ENCODE measurements at places on chromosomes 3 and 15.

- no peak for DNase-seq
Observed at GRCh38 chr3:126103121-126104027, 19.4 kb upstream of the SLC41A3 start.

DNA sequence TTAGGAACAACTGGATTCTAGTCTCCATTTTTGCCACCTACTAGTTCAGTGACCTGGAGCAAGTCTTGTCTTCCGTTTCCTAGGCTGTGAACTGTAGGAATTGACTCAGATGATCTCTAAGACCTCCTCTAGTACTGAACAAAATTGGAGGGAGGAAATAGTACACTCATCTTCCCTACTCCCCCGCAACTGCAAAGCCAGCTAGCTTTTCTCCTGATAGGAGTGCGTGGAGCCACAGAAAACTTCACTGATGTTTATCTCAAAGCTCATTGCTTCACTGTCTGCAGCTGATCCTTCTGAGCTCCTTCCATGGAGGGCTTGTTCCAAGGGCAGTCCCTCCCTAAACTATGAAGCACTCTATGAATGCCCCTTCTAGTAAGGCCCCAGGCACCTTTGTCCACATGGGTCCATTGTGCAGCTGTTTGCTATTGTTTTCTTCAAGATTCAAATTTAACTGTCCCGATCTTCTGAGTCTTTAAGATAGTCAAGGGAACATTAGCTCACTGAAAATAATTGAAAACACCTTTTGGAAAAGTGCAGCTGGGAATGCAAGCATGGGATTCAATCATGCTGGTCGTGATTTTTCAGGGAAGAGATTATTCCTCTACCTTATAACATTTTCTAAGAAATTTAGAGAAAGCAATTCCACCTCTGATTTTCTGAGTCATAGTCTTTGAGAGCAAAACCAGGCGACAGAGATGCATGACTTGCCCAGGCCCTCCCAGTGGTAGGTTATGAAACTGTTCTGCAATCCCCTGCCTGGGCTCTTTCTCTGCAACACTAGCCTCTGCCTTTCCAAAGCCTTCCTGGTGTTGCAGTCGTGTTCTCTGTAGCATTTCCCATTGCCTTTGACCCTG is 24.3 kb downstream of the FILIP1L start:
- DNase-seq: no peak

GRCh38 chr3:39980781-39981180 is 171.4 kb downstream of the MYRIP start:
- no peak for DNase-seq

DNA sequence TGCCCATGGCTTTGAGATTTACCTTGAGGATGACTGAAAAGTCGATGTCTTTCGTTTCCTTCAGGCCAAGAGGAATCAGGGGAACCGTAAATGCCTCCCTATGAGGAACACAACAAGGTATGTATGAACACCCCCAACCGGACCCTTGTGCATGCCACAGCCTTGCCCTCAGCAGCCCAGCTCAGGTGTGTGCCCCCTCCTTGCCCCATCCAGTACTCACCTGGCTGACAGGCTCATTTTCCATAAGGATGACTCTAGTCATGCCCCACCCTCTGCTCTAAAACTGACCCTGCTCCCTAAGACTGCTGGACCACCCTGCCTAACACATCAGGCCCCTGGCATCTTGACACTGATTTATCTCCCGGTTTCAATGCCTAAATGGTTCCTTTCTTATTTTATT is 270.0 kb downstream of the GOLGA6L6 start:
- no peak for DNase-seq

DNA sequence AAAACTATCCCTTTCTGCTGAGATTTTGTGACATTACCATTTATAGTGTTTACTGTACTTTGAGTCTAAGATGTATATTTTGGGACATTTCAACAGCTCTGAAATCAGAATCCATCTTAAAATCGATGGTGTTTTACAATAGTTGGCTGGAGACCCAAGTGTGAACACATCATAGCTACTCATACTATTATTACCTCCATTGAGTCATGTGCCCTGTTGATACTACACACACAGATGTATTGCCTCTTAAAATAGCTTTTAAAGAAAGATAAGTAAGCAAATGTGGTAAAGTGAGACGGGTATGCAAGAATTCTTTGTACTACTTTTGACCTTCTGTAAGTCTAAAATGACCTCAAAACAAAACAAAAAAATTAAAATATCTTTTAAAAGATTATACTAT is 6.7 kb downstream of the LMOD3 start:
- no peak for DNase-seq

- no peak for DNase-seq
Observed at GRCh38 chr3:98984024-98984423, 82.5 kb upstream of the DCBLD2 start.

- DNase-seq: no peak
Observed at GRCh38 chr3:26273196-26273595, 349.4 kb upstream of the LRRC3B start.

DNA sequence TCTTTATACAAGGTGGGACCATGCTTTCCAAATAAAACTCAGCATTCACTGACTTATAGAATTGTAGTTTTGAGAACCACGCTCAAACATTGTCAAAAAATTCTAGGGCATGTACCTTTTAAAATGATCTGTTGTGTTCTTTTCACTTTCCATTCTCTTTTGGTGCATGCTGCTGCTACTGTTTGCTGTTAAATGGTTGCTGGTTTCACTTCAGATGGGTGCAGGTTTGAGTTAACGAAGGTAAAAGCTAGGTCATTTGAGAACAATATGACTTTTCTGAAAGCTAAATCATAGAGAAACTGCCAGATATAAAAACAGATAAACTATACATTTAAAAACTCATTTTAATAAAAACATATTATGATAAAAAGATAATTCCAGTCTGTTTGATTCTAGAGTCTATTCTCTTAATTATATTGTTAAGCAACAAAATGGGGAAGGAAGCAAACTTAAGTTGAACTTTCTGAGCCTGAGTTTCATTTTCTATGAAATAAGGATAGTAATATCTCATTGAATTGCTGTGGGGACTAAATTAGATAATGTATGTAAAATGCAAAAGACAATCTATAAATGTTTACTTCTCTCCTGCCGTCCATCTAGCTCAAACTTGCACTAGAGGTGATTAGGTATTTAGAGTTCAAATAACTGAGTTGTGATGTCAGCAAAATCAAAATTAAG is 82.4 kb downstream of the OXSM start:
- no peak for DNase-seq

GRCh38 chr3:137110392-137110996 is 152.7 kb downstream of the IL20RB start:
- DNase-seq: no peak

GRCh38 chr3:58697561-58697960 is 31.0 kb upstream of the FAM3D start:
- no peak for DNase-seq

- no peak for DNase-seq
Observed at GRCh38 chr3:184608209-184608608, 46.6 kb downstream of the EPHB3 start.

DNA sequence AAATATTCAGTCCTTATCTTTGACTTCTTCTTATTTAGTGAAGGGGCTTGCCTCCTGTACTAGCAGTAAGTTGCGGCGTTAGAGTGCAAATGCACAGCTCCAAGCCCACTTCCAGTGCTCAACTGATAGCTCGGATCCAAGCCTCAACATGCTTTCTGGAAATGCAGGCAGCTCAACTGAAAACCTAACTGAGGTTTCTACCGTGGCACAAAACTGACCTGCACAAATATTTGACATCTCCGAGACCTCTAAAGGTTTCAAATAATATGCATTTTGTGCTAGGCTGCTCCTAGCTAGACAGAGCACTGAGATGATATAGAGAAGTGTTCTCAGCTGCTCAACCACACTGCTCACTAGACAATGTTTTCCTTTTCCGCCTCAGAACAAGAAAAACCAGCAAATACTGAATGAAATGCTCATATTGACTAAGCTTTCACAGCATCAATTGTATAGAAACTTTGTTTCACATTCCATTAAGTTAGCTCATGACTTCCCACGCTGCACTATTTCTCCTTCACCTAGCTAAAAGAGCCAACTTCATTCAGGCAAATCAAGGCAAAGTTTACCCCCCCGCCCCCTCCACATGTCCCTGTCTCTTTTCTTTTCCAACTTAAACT is 822 bp downstream of the ZNF385D start:
- no peak for DNase-seq

DNA sequence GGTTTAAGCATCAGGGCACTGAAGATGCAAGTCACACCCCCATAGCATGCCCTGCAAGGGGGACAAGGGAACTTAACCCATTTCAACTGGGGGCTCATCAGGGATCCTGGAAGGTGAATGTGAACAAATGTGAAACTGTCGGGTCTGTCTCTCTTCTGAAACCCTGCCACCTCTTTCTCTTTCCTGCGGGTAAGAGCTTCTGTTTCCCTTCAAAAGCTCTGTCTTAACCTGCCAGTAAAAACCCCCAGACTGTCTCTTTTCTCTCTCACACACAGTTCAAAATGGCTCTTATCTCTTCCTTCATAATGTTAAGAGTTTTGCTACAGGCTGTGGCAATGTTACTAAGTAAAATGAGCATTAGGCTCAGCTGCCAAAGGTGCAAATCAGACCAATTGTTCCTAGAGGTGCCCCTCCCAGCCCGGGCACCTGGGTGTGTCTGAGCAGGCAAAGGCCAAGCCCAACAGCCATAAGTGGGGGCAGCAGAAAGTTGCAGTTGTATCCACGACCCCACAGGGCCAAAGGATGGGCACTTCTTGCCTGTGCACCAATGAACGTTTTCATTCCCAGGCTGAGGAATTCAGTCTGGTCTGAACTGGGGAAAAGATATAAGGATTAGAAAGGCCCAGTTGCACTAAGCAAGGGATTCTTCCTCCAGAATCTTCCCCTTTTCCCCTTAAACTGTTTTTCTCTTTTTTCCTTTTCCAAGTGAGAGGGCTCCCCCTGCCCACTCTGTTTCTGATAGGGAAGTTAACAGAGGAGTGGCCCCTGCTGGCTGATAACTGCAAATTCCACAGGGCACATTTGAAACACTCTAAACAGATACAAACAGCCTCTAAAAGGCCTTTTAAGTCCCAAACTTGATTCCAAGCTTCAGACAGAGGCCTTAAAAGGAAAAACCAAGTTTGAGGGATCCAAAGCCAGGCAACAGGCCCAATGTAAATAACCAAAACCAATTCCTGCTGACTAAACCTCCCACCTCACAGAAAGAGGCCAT is 113.8 kb upstream of the EPHA6 start:
- DNase-seq: no peak

Data from GM04503 (cell line).